Stimulated activated CD4-positive, alpha-beta T cell treated with anti-CD3 and anti-CD28 coated beads, Interleukin-1b, Interleukin-23, amount 100 ng/mL, for 4 hours (primary cell): ENCODE measurements at places on chromosomes 7 and 10.

DNA sequence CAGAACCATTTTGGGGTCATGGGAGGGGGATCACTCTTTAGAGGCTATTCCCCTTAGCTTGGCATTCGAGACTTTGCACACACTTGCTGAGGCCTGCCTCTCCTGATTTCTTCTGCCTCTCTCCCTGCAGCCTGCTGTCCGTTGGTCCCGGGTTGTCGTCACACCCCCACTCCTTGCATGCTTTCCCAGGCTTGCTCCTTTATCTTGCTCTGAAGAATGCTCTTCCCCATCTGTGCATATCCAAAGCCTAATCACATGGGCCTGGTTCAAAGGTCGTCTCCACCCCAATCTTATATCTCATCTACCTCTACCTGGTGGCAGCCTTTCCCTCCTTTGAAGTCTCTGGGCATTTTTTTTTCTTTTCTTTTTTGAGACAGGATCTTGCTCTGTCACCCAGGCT is 24.3 kb upstream of the EMX2 start:
- DNase-seq: no peak

GRCh38 chr7:15175152-15175551 is 272.6 kb upstream of the DGKB start:
- no peak for DNase-seq

DNA sequence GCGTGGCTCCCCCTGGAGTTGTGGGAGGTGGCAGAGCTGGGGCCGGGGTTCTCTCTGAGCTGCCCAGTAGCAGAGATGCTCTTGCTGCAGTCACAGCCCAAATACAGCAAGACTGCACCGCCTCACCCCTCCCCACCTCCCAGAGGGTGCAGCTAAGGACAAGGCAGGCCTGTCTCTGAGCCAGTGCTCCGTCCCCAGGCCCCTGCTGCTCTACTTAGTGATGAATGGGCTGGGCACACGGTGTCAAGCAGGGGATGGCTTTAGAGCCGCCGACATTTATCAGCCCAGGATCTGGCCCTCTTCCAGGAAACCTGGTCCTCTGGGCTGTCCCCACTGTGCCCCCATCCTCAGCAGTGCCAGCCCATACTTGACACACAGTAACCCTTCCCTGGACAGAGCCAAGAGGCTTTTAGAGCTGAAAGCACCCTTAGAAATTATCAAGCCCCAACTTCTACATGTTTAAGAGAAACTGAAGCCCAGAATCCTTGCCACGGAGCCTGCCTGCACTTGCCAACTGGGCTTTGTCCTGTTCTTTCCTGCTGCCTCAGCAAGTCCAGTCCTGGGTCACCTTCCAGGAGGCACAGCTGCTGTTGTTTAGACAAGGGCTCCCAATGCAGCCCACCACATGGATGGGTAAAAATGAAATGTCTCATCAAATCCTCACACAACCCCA is 137.1 kb upstream of the UNC5B start:
- DNase-seq: no peak

GRCh38 chr7:29480934-29481651 is 82.5 kb upstream of the PRR15 start:
- no peak for DNase-seq

GRCh38 chr10:35447693-35448407 is 111.5 kb downstream of the CCNY start:
- DNase-seq: no peak

GRCh38 chr7:69283421-69283820 is 314.9 kb upstream of the AUTS2 start:
- no peak for DNase-seq

DNA sequence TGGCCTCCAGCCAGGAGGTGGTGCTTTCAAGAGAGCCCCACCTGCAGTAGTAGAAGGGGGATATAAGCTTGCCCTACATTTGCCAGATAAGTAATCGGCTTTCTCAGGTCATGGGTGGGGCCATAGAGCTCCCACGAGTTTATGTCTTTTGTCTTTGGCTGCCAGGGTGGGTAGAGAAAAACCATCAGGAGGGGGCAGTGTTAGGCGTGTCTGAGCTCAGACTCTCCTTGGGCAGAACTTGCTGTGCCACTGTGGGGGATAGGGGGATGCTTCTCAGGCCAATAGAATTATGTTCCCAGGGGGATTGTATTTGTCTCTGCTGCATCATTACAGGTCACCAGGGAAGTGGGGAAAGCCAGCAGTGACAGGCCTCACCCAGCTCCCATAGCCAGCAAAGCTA is 12.3 kb upstream of the MRPS33 start:
- no peak for DNase-seq

DNA sequence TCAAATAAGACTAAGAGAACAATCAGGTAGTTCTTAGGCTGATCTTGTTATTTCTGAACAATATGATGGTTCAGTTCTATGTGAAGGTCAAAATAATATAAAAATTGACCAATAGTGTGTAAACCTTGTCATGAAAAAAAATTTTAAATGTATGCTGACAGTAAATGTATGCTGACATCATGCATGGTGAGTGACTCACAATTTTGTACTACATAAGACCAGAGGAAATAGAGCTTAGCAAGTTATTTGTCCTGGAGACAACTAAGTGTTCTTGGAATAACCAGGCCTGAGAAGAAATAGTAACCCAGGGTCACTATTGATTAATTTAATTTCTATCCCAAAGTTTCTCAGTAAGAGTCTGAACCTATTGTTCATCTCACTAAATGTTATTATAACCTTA is 182.2 kb upstream of the PCDH15 start:
- DNase-seq: no peak

GRCh38 chr7:14381306-14381705 is 391.8 kb upstream of the ETV1 start:
- no peak for DNase-seq

- DNase-seq: peak; percentile 43
Observed at GRCh38 chr7:30276203-30276900, 8.0 kb upstream of the ZNRF2 start.

GRCh38 chr7:68449099-68449498 is 1149.2 kb upstream of the AUTS2 start:
- DNase-seq: no peak

GRCh38 chr7:152587366-152587765 is 88.6 kb downstream of the XRCC2 start:
- DNase-seq: no peak

DNA sequence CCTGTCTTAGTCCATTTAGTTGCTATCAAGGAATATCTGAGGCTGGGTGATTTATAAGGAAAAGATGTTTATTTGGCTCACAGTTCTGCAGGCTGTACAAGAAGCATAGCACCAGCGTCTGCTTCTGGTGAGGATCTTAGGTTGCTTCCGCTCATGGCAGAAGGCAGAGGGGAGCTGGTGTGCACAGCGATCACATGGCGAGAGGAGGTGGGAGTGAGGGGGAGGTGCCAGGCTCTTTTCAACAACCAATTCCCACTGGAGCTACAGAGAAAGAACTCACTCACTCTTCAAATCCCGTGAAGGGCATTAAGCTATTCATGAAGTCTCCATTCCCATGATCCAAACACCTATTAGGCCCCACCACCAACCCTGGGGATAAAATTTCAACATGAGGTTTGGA is 371.6 kb downstream of the SH2D4B start:
- no peak for DNase-seq

DNA sequence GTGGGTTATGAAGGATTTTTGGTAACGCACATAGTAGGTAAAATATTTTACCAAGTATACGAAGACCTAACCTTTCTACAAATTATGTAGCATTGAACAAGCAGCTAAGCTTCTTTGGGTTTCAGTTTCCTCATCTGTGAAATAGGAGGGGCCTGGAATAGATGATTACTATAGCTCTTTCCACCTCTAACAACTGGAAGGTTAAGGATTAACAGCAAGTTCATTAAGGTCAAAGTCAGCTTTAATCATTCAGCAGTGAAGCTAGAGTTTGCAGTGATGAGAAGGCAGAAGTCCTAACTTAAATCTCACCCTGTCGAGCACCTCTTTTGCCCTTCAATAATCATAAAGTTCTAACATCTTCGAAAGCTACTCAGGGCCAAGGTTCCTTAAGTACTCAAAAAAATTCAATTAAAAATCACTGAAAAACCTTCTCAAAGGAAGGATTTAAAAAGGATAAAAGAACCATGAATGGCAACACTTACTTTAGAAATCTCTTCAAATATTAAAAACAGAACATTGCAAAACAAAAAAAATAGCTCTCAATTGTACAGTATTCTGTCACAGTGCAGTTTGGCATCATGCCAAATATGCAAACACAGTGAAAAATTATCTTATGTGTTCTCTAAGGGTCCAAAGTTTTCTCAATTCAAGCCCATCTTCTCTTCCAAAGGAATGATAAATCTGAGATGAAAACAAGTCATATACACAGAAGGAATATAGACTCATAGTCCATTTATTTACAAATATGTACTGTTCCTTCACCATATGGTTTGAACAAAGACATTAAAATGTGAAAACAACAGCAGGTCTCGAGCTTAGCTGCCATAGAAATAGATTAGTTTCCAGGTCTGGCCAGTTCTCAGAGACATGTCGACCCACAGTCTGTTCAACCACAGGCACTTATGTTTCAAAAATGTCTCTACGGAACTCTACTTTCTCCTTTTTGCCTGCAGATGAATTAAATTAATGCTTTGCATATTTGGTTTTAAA is 152.0 kb upstream of the SLC13A1 start:
- no peak for DNase-seq

GRCh38 chr7:103150192-103150591 is 1.3 kb upstream of the NAPEPLD start:
- no peak for DNase-seq

- DNase-seq: no peak
Observed at GRCh38 chr10:106740071-106740470, 424.4 kb downstream of the SORCS1 start.

- DNase-seq: no peak
Observed at GRCh38 chr7:132996581-132997242, 85.2 kb downstream of the CHCHD3 start.

DNA sequence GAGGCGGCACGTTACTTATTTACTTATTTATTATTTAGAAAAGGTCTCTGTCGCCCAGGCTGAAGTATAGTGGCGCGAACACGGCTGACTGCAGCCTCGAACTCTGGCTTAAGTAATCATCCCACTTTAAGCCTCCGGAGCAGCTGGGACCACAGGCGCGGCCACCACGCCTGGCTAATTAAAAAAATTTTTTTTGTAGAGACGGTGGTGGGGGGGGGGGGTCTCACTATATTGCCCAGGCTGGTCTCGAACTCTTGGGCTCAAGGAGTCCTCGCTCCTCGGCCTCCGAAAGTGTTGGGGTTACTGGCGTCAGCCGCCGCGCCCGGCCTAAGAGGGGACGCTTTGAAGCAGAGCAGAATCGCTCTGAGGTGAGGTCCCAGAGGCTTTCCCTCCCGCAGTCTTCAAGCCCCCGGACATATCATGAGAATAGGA is 675 bp upstream of the FRAT2 start:
- no peak for DNase-seq

GRCh38 chr7:36430881-36431280 is 41.2 kb downstream of the ANLN start:
- no peak for DNase-seq

DNA sequence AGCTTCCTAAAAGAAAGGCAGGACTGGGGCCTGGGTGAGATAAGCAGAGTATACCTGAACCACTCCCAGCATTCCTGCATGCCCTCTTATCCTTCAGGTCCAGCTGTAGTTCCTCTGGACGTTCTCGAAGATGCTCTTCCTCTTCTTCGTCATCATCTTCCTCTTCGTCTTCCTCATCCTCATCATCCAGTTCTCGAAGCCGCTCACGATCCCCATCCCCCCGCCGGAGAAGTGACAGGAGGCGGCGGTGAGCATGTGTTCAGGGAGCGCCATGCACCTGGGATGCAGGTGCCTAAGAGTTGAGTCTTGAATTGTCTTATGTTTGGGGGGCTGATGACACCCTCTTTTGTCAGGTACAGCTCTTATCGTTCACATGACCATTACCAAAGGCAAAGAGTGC is 3.9 kb upstream of the NOLC1 start:
- DNase-seq: no peak

GRCh38 chr10:8897769-8898168 is 843.3 kb downstream of the GATA3 start:
- no peak for DNase-seq

GRCh38 chr7:76063525-76063924 is 15.6 kb downstream of the MDH2 start:
- no peak for DNase-seq

- no peak for DNase-seq
Observed at GRCh38 chr7:45061806-45062425, 26.9 kb downstream of the NACAD start.

DNA sequence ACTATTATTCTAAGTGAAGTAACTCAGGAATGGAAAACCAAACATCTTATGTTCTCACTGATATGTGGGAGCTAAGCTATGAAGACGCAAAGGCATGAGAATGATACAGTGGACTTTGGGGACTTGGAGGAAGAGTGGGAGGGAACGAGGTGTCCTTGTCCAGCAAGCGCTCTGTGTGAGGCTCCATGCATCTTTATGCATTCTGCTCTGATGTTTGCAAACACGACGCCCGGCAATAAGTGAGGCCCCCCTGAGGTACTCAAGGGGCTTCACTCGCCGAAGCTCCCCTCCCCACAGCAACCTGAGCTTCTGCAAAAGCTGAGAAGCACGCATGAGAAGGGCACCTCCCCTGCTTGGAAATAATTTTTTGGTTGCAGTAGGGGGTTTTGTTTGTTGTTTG is 103.3 kb downstream of the LHPP start:
- DNase-seq: no peak

GRCh38 chr7:137942484-137943115 is 59.3 kb downstream of the CREB3L2 start:
- DNase-seq: no peak

DNA sequence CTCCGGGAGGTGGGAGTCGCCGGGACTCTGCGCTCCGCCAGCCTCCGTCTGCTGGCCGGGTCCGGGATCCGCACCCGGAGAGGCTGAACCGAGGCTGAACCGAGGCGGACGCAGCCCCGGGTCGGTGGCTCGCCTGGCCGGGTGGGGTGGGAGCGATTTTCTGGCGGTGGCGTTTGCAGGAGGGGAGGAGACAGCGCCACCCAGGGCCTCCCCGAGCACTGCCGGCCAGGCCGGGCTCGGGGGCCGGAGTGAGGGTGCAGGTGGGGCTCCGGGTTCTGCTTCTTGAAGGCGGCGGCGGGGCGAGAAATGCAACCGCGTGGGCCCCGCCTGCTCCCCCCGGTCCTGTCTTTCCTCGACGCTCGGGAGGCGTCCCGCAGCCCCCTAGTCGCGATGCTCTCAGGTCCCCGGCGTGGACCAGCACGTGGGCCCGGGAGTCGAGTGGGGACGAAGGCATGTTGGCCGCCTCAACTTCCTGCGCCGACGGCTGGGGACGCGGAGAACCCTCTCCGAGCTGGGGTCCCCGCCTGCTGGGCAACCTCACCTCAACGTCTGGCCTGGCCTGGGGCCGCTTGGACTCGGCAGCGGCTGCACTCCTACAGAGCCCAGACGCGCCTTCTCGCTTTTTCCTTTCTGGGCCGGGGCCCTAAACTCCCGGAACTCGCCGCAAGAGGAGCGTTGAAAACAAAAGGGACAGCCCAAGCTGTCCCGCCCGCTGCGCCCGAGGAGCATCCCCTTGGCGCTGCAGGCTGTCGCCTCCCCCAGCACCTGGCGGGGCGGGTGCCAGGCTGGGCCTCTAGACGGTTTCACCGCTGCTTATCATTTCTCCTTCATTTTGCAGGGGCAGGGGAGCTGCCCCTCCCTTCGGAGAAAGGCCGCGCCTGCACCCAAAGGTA is 25.2 kb upstream of the VAX1 start:
- DNase-seq: no peak
